ENCODE measurements at places on chromosomes 16 and 17.

GRCh38 chr16:46975908-46976470, 2.5 kb upstream of the DNAJA2 start:
- no peak for DNase-seq

GRCh38 chr16:20243731-20244281, 83.5 kb downstream of the GP2 start:
- no peak for DNase-seq

DNA sequence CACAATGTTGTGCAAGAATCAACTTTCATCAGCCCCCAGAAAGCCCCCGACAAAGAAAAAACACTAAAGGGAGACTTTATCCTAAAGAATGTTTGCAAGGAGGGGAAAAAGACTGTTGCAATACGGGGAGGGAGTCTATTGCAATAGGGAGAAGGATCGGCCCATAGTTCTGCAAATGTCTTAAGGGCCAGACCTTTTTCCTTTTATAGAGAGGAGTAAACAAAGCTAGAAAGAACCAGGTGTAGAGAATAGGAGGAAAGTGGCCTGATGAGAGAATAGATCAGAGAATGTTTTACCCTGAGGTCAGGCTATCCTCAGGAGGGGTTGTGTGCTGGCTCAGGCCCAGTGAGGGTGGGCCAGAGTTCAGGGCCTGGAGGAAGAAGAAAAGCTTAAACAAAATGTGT, 8.7 kb upstream of the CAVIN1 start:
- no peak for DNase-seq

GRCh38 chr16:54808890-54809289, 121.8 kb upstream of the IRX5 start:
- no peak for DNase-seq

Data from activated T-helper 1 cell treated with Interleukin-2 at 50 U/mL for 16 hours (primary cell).